Stimulated activated CD4-positive, alpha-beta T cell treated with anti-CD3 and anti-CD28 coated beads, Interleukin-2, amount 100 ng/mL, for 48 hours (primary cell): ENCODE measurements at places on chromosomes 3 and 15.

DNA sequence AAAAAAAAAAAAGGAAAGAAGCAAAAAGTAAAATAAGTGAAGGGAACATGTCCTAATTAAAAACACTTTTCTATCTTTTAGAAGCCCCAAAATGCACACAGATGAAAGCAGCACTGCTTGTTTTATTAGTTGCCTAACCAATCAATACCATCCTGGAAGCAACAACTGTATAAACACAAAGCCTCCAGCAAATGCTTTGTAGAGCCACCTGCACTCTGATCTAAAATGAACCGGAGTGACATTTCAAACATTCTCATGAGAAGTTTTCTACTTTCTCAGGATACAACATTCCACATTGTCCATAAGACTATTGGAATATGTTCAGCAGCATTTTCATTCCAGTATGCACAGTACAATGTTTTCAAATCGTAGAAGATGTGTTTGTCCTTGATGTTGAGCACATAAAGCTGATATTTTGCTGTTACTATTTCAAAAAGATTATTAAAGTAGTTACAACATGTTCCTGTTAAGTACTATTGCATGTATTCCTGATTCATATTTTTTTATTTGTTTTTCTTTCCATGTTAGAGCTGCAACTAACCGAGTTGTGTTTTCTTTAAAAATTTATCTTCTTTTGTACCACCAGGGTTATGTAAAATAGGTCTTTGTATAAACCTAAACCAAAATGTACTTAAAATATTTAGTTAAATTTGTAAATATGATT is 50.3 kb upstream of the PLSCR5 start:
- no peak for DNase-seq

- DNase-seq, result no peak
Measured at GRCh38 chr3:127137757-127138536, 55.0 kb upstream of the PRR23E start.

- DNase-seq, result no peak
Measured at GRCh38 chr3:14147617-14148016, 22.8 kb downstream of the TMEM43 start.

- DNase-seq, result no peak
Measured at GRCh38 chr15:65767895-65768294, 24.2 kb downstream of the DENND4A start.

DNA sequence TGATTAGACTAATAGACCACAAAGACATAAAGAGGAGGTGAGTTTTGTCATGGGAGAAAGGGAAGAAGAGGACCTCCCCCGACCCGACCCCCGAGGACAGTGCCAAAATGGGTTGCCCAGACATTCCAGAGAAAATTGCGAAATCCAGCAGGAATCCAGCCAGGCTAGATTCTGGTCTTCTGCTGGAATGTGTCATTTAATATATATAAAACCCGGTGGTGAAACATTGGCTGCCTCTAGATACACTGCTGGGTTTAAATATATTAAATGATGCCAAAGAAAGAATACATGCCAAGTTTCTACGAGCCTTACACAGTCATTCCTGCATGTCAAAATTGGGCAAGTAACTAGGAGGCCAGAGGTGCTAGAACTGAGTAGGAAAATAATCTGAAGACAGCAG is 45.3 kb upstream of the SPESP1 start:
- DNase-seq, result no peak

GRCh38 chr15:99085413-99086326 is 19.2 kb upstream of the SYNM start:
- DNase-seq, result no peak
